Astrocyte (in vitro differentiated cells and primary cell): ENCODE measurements at places on chromosomes 6 and 20.

DNA sequence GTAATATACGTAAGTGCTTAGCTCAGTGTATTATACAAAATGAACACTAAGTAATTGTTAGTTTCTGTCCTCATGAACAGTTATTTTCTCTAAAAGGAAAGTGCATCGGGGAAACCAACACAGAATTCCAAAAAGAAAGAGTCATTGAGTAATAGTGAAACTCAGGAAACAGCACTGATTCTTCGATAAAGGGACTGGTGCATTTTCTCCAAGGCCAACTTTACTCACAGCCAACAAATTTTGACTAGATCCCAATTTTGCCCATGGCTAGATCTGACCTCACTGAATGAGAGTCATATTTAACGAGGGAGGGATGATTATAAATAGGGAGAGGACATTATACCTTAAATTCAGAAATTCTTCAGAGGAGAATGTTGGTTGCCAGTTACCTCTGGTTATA is 390.9 kb upstream of the NRSN1 start:
- H3K4me3 ChIP-seq = no peak overlapping the region
- H3K36me3 ChIP-seq = no peaks in the 10 kb centered on the region
- no peaks in the 10 kb centered on the region for H3K4me1 ChIP-seq
- H3K27me3 ChIP-seq = no peaks in the 10 kb centered on the region

GRCh38 chr20:30167540-30167939 is 1089.9 kb upstream of the DEFB115 start:
- no peaks in the 10 kb centered on the region for H3K27me3 ChIP-seq
- H3K36me3 ChIP-seq = no peaks in the 10 kb centered on the region
- no peaks in the 10 kb centered on the region for H3K4me1 ChIP-seq
- no peak overlapping the region for H3K4me3 ChIP-seq

GRCh38 chr20:43976547-43976946 is 61.9 kb downstream of the TOX2 start:
- no peaks in the 10 kb centered on the region for H3K27me3 ChIP-seq
- H3K4me1 ChIP-seq = peaks cover 8% of the 10 kb centered on the region
- DNase-seq = no peak
- no peaks in the 10 kb centered on the region for H3K36me3 ChIP-seq

DNA sequence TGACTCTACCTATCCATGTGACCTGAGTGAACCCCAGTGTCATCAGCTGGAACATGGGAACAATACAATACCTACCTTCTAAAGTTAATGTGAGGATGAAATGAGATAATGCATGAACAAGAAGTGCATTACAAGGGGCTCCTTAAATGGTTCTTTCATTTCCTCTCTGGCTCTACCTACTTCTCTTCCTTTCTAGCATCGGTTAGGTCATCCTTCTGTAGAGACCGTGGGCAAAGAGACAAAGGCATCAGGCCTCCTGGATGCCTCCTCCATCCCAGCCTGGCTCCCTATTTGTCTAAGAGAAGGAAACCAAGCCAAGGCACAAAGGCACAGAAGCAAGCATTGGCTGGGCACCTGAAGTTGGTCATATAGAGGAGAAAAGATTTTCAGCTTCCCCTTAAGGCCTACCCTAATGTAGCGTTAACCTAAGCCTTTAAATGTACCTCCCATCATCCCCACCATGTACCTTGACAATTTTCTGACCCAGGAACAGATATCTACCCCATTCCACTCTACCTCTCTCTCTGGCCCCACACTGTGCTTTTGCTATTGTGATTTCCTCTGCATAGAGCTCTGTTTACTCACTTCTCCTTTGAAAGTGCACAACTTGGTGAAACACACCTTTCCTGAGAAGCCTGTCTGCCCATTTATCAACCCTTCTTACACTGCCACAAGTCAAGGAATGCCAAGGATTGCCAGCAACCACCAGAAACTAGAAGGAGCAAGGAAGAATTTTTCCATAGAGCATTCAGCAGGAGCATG is 86.6 kb downstream of the GCLC start:
- no peaks in the 10 kb centered on the region for H3K4me1 ChIP-seq
- no peak overlapping the region for H3K27ac ChIP-seq
- no peak for DNase-seq
- no peak overlapping the region for H3K4me3 ChIP-seq

DNA sequence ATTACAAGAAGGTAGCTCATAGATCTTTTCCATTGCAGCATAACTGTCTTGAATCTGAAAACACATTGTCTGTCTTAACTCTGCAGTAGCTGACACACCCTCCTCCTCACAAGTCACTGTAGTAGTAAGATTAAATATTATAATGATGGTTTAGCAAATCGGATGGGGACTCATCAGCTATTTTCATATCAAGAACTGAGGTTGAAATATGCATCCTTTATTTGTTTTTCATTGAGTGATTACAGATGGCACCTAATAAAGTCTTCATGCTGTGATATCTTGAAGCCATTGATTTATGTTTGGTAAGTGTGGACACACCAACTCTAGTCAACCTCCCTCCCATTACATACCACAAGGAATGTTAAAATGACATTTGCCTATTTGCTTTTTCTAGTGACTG is 267.4 kb upstream of the TAB2 start:
- H3K4me1 ChIP-seq = peaks cover 26% of the 10 kb centered on the region
- no peaks in the 10 kb centered on the region for H3K27me3 ChIP-seq
- H3K27ac ChIP-seq = no peak overlapping the region
- H3K36me3 ChIP-seq = no peaks in the 10 kb centered on the region
- DNase-seq = no peak
- no peak overlapping the region for H3K4me3 ChIP-seq

GRCh38 chr20:38628580-38629470 is 27.2 kb downstream of the ARHGAP40 start:
- no peaks in the 10 kb centered on the region for H3K4me1 ChIP-seq
- no peak for DNase-seq
- no peak overlapping the region for H3K4me3 ChIP-seq

GRCh38 chr6:22108199-22108598 is 188.6 kb downstream of the PRL start:
- H3K4me3 ChIP-seq = no peak overlapping the region
- no peaks in the 10 kb centered on the region for H3K27me3 ChIP-seq
- peaks cover under 1% of the 10 kb centered on the region for H3K4me1 ChIP-seq

GRCh38 chr6:108868647-108869046 is 20.4 kb downstream of the ARMC2 start:
- H3K27me3 ChIP-seq = no peaks in the 10 kb centered on the region
- peaks cover 3% of the 10 kb centered on the region for H3K36me3 ChIP-seq
- H3K4me3 ChIP-seq = no peak overlapping the region
- H3K27ac ChIP-seq = no peak overlapping the region

- H3K27me3 ChIP-seq = no peaks in the 10 kb centered on the region
- no peak overlapping the region for H3K27ac ChIP-seq
- no peaks in the 10 kb centered on the region for H3K36me3 ChIP-seq
- H3K4me3 ChIP-seq = no peak overlapping the region
Observed at GRCh38 chr6:65524232-65524631, 182.8 kb downstream of the EYS start.

- no peak overlapping the region for H3K27ac ChIP-seq
- no peak overlapping the region for H3K4me3 ChIP-seq
- no peaks in the 10 kb centered on the region for H3K4me1 ChIP-seq
- no peaks in the 10 kb centered on the region for H3K36me3 ChIP-seq
- H3K27me3 ChIP-seq = no peaks in the 10 kb centered on the region
Observed at GRCh38 chr6:146295695-146296094, 247.9 kb upstream of the RAB32 start.

GRCh38 chr6:41646026-41646795 is 7.9 kb downstream of the MDFI start:
- H3K27me3 ChIP-seq = no peaks in the 10 kb centered on the region
- no peak overlapping the region for H3K27ac ChIP-seq
- H3K4me3 ChIP-seq = no peak overlapping the region
- no peak for DNase-seq
- H3K4me1 ChIP-seq = peaks cover 6% of the 10 kb centered on the region
- H3K36me3 ChIP-seq = peaks cover 9% of the 10 kb centered on the region

DNA sequence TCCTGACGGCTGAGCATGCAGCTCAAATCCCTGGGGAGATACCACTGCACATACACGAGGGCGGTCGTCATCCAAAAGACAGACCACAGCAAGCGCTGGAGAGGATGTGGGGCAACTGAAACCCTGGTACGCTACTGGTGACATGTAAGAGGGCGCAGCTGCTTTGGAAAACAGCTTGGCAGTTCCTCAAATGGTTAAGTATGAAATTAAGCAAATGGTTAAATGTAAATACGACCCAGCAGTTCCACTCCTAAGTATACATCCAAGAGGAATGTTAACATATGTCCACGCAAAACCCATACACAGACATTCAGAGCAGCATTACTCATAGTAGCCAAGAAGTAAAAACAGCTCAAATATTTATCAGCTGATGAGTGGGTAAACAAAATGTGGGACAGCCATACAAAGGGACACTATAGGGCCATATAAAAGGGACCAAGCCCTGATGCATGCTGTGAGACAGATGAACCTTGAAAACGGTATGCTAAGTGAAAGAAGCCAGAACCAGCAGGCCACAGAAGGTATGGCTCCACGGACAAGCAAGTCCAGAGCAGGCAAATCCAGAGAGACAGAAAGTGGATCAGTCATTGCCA is 38.5 kb downstream of the RIPOR3 start:
- DNase-seq = no peak
- H3K27me3 ChIP-seq = no peaks in the 10 kb centered on the region
- no peak overlapping the region for H3K27ac ChIP-seq
- H3K36me3 ChIP-seq = no peaks in the 10 kb centered on the region
- peaks cover 13% of the 10 kb centered on the region for H3K4me1 ChIP-seq

- peak overlapping the region; percentile 94 for H3K4me3 ChIP-seq
- no peaks in the 10 kb centered on the region for H3K27me3 ChIP-seq
- H3K36me3 ChIP-seq = peaks cover 3% of the 10 kb centered on the region
- H3K27ac ChIP-seq = peak overlapping the region; percentile 81
Observed at GRCh38 chr6:53066077-53066417, 843 bp downstream of the FBXO9 start.

GRCh38 chr6:142510211-142510610 is 208.4 kb downstream of the ADGRG6 start:
- no peak overlapping the region for H3K4me3 ChIP-seq
- H3K4me1 ChIP-seq = no peaks in the 10 kb centered on the region
- DNase-seq = no peak
- H3K36me3 ChIP-seq = no peaks in the 10 kb centered on the region

GRCh38 chr6:31462964-31463870 is 34.7 kb upstream of the MICB start:
- peaks cover 11% of the 10 kb centered on the region for H3K4me1 ChIP-seq
- DNase-seq = peak; percentile 65
- H3K27ac ChIP-seq = no peak overlapping the region
- H3K27me3 ChIP-seq = peaks cover 8% of the 10 kb centered on the region
- H3K36me3 ChIP-seq = no peaks in the 10 kb centered on the region
- no peak overlapping the region for H3K4me3 ChIP-seq

DNA sequence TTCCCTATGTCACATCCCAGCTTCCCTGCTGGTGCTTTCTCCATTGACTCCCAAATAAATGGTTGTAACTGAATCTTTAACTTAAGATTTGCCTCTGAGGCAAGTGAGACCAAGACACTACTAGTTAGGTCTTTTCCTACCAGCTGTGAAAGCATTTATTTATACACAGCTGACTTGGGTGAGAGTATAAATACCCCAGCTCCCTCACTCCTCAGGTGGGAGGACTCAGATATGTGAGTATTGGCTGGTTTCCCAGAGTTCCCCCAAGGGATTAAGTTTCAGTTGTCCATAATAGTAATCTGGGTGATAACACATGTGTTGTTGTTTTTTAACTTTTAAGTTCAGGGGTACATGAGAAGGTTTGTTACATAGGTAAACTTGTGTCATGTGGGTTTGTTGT is 49.8 kb downstream of the CFAP61 start:
- H3K27ac ChIP-seq = no peak overlapping the region
- no peaks in the 10 kb centered on the region for H3K27me3 ChIP-seq
- H3K4me1 ChIP-seq = no peaks in the 10 kb centered on the region
- no peaks in the 10 kb centered on the region for H3K36me3 ChIP-seq
- H3K4me3 ChIP-seq = no peak overlapping the region
- DNase-seq = no peak

DNA sequence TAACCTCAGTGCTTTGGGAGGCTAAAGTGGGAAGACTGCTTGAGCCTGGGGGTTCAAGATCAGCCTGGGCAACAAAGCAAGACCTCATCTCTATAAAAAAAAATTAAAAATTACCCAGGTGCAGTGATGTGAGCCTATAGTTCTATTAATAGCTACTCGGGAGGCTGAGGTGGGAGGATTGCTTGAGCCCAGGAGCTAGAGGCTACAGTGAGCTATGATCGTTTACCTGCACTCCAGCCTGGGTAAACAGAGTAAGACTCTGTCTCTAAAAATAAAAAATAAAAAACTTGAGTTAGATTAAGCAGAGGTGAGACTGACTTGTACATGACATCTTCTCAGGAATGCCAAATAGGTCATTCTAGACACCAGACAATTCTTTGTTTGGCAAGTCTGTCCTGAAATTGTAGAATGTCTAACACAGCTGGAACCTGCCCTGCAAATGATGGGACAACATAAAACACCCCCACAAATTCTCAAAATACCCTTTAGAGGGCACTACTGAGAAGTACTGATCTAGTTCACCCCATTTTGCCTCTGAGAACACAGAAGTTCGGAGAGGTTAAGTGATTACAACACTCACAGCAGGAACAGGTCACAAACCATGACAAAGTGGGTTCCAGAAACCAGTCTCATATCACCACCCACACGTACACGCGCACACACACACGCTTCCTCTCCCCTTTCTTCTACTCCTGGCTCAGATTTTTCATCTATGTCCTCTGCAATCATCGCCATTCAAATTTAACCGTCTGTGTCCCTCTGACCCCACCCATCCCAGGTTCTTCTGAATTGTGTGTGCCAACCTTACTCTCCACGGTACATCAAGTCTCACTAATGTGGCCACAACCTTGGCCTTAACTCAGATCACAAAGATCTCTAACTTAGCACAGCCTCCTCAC is 38.3 kb downstream of the ARHGAP18 start:
- no peaks in the 10 kb centered on the region for H3K36me3 ChIP-seq
- no peak overlapping the region for H3K4me3 ChIP-seq
- peak overlapping the region; percentile 84 for H3K27ac ChIP-seq
- H3K27me3 ChIP-seq = no peaks in the 10 kb centered on the region

GRCh38 chr6:44653761-44654218 is 266.3 kb downstream of the CDC5L start:
- H3K27ac ChIP-seq = peak overlapping the region; percentile 4
- DNase-seq = peak; percentile 90
- no peaks in the 10 kb centered on the region for H3K36me3 ChIP-seq
- no peak overlapping the region for H3K4me3 ChIP-seq
- peaks cover 39% of the 10 kb centered on the region for H3K4me1 ChIP-seq

DNA sequence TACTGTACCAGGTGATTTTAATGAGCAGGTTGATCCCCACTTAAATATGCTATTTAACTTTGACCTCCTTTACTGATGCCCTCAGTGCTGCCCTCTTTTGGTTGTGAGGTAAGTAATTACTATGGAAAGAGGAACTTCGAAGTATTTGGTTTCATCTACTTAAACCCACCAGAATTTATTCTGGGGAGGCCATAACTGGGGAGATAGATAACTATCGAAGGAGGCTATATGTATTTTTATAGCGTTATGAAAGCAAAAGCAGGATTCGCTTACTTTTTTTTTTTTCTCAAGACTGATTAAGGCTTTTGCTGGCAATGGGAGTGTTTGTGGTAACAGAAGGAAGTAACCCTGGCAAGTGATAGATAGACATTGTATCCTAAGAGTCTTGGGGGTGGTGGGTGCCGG is 168.9 kb upstream of the CENPW start:
- no peak for DNase-seq
- H3K27ac ChIP-seq = no peak overlapping the region
- no peak overlapping the region for H3K4me3 ChIP-seq
- H3K36me3 ChIP-seq = no peaks in the 10 kb centered on the region
- H3K27me3 ChIP-seq = no peaks in the 10 kb centered on the region
